Stimulated activated CD4-positive, alpha-beta T cell treated with anti-CD3 and anti-CD28 coated beads, TNF-alpha, amount 100 ng/mL, for 48 hours (primary cell): ENCODE measurements at places on chromosomes 6 and 20.

DNA sequence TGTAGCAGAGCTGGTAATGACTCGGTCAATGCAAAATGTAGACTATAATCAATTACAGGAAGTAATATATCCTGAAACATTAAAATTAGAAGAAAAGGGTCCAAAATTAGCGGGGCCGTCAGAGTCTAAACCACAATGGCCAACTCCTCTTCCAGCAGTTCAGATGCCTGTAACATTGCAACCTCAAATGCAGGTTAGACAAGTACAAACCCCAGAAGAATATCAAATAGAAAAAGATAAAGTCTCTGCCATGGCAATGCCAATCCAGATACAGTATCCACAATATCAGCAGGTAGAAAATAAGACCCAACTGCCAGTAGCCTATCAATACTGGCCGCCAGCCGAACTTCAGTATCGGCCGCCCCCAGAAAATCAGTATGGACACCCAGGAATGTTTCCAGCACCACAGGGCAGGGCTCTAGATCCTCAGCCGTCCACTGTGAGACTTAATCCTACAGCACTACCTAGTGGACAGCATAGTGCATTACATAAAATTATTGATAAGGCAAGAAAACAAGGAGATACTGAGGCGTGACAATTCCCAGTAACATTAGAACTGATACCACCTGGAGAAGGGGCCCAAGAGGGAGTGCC is 158.4 kb downstream of the GPX5 start:
- DNase-seq: no peak

DNA sequence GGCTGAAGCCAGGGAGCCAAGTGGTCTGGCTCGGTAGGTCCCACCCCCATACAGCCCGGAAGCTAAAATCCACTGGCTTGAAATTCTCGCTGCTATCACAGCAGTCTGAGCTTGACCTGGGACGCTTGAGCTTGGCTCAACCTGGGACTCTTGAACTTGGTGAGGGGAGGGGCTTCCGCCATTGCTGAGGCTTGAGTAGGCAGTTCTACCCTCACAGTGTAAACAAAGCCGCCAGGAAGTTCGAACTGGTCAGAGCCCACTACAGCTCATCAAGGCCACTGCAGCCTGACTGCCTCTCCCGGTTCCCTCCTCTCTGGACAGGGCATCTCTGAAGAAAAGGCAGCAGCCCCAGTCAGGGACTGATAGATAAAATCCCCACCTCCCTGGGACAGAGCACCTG is 1337.7 kb downstream of the HACE1 start:
- DNase-seq: no peak

DNA sequence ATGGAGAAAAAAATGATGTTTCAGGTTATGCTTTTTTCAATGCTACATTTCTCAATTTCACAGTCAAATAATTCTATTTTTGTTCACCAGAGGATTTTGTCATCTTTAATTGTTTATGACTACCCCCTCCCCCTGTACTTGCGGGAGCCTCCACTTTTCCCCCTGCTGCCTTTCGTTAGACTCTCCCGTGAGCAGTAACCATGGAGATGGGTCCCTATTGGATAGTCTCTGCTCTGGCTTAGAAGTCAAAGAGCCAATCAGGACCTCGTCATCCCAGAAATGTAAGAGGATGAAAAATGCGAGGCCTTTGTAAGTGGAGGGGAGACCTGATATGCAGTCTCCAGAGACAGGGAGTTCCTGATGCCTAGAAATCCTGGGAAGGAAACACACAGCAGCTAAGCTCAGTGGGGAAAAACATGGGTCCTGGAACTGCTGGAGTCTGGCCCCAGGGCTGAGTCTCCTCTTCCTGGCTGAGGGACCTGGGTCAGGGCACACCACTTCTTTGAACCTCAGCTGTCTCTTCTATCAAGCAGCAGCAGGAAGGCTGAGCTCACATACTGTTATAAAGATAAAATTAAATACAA is 298.7 kb downstream of the TSHZ2 start:
- DNase-seq: no peak

DNA sequence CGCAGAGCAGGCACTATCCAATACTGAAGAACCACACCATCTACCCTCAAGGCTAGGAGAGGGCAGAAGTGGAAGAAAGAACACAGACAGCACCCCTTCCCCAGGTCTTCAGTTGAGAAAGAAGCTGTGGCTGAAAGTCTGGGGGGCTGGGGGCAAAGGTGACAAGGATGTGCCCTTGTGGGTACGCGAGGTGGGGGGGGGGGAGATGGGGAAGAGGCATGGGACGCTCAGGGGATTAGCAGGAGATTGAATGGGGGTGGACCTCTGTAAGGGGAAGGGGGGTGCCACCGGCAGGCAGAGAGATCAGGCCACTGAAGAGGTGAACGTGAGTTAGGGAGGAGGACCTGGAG is 1.1 kb downstream of the B4GALT5 start:
- DNase-seq: no peak

DNA sequence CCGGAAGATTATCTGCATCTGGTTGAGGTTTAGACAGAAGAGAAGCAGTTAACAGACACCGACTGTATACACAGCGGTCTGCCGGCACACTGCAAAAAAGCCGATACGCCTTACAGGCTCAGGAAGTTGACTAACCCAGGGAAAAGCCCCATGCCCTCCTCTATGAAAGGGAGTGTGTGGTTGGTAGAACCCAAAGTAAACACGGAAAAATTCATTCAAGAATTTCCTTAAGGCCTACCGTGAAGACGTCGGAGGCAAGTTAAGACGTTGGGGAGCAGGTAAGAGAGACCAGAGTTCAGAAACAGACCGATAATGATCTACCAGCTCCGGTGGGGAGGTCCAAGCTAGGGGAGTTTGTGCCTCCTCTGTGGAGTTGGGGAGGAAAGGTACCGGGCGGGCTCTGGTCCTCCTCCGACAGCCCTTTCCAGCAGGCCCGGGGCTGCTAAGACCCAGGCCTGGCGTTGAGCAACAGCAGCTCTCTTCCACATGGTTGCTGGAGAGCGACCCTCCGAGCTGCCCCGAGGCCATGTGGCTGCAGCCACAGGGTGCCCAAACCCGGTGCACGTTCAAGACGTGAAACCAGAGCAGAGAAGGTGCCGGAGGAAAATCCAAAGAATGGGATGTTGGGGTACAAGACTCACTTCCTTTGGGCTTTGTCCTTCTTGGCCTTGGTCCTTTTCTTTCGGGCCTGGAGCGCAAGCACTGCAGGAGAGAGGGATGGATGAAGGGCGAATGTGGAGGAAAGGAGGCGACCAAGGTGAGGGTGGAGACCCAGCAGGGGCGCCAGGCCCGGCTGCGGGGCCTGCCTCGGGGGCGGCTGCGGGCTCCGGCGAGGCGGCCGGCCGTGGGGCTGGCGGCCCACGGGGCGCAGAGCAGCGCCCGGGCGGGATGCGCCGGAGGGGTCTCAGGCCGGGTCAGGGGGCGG is 809 bp downstream of the SRPK1 start:
- DNase-seq: peak; percentile 18

- no peak for DNase-seq
These were observed 21.6 kb downstream of the TCF15 start for GRCh38 chr20:588476-588875.

GRCh38 chr20:33524261-33524660 is 34.4 kb downstream of the CBFA2T2 start:
- DNase-seq: no peak

GRCh38 chr6:122673343-122673961 is 63.2 kb downstream of the PKIB start:
- no peak for DNase-seq

DNA sequence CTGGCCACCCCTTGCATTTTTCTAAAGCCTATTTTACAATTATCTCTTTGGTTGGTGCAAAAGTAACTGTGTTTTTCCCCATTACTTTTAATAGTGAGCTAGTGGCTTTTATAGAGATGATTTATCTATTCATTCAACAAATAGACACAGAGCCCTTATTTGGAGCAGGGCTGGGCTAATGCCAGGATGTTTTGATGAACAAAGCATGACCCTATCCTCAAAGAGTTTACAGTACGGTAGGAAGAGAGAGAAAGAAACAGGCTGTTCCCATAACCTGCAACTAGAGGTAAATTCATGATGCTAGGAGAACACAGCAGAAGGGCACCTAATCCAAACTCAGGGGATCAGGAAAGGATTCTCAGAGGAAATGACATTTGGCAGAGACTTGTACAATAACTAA is 37.3 kb upstream of the UST start:
- DNase-seq: no peak

- DNase-seq: no peak
These were observed 65.3 kb downstream of the MTHFD1L start for GRCh38 chr6:150930841-150931240.

DNA sequence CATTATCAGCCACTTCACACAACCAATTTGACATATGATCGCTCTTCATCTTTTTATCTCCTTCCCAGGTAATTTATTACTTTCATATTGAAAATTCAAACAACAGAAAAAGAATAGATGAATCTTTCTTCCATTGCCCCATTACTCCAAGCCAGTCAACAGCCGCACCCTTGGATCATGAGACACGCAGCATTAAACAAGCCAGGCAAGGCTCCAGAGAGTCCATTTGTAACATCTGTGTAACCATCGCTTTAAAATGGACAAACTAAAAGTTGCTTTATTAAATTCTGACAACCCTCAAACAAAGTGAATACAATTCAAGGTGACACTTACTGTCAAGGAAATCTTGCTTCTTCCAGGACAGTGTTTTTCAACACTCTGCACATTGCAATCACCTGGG is 200.3 kb downstream of the EPM2A start:
- DNase-seq: no peak

- DNase-seq: no peak
These were observed 155.8 kb downstream of the MBOAT1 start for GRCh38 chr6:20056350-20056992.

DNA sequence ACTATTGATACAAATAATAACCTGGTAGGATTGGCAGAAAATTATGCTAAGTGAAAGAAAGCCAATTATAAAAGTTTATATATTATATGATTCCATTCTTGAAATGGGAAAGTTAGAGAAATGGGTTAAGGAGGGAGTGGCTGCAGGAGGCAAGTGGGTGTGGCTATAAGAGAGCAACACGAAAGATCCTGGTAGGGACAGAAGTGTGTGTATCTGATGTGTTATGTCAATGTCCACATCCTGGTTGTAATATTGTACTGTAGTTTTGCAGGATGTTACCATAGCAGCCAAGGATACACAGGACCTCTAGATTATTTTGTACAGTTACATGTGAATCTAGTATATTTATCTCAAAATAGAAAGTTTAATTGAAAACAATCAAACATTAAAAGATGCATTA is 46.8 kb downstream of the SNX5 start:
- no peak for DNase-seq

GRCh38 chr6:111361648-111362047 is 121.4 kb downstream of the REV3L start:
- DNase-seq: no peak

DNA sequence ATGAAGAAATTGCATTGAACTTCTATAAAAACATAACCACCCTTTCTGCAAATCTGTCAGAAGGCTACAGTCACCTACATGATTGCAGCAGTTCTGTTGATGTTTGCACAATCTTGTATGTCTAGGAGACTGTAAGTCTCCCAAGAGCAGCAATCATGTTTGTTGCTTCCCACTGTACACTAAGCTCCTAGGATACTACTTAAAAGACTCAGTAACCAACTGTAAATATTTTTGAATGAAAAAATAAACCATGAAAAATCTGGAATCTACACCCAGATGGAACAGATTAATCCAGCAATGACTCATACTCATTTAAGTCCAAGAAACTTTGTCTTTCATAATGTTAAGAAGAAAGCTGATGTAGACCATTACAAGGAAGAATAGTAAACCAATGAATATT is 168.5 kb upstream of the ATXN1 start:
- DNase-seq: no peak

DNA sequence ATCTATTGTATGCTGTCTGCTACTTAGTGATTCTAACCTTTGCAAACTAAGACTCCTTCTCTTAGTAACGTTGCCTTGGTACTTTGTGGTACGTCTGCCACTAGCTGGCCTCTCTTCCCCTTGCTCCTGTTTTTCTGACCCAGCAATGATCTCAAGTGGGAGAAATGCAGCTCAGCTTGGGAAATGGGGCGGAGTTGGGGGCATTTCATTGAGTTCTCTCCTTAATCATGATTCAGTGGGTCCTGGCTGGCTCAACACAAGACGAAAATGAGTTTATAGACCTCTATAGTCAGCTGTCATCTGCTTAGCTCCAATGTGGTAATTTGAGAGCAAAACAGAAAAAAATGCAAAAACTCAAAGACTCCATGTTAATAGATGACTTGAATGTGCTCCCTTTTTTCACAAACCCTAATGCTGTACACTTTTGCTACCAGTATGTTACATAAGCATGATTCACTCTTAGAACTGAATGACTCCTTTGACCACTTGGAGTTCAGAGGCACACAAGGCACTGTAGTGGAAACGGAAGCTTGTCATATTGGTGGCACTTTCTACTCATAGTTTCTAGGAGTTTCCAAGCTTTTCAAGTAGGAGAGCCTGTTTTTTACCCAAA is 55.3 kb upstream of the SOX4 start:
- DNase-seq: no peak

DNA sequence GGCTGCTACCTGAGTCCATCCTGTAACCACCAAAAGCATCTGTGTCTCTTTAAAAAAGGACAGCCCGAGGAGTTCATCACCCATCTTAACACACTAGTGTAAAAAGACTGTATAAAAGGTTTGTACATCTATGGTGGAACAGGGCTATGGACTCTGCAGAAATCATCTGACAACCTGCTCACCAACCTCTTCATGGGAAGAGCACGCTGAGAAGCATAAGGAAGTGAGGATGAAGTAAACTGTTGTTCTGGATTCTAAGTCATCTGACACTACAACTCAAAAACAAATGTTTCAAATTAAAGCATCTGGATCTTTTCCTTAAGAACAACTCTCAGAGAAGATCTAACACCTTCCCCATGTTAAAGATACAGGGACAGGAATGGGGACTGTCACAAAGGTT is 5.4 kb downstream of the IFNGR1 start:
- DNase-seq: no peak

- DNase-seq: no peak
These were observed 32.6 kb downstream of the NTSR1 start for GRCh38 chr20:62741191-62741691.

DNA sequence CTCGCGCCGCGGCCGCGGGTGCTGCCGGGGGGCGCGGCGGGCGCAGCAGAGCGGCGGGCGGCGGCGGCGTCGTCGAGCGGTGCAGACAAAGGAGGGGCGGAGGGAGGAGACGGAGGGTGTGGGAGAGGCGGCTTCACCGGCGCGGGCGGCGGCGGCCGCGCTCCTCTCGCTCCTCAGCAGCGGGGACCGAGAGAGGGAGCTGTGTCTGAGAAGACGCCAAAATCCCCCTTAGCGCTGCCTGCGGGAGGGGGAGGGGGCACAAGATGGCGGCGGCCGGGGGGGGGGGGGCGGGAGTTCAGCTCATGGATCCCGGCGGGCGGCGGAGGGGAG is 296 bp downstream of the ADNP start:
- DNase-seq: no peak
